ENCODE measurements at places on chromosomes 11 and 22.

DNA sequence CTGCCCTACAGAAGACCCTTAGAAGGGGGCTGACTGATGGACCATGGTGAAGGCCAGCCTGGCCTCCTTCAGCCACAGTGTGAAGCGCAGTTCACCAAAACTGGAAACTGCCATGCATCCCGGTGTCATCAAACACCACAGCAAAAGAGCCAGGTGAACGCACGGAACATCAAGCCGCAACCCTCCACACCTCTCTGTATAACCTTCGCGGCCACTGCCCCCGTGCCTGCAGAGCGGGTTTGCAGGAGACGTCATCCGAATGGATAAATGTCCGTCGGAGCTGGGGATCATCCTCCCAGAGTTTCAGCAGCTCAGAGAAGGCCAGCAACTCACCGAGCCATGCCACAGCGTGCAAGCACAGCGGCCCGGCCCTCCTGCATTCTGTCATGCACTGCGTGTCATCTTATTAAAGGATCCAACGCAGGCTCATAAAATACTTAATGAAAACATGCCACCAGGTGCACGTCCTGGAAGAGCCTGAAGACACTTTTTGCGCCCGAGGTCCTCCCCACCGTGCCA is 309.9 kb downstream of the BRD1 start:
- no peak for DNase-seq

DNA sequence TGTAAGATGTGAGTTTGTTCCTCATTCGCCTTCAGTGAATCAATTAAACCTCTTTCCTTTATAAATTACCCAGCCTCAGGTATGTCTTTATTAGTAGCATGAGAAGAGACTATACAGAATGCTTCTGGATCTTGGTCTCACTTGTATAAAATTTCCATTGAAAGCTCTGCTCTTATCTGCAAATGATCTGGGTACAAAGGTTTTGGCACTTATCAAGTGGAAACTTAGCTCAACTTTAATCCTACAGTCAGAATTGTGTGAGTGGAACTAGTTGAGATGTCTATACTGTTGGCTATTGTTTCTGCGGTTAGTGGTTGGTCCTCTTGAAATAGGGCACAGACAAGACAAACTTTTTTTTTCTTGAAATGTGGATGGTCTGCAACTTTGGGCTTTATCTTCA is 71.2 kb upstream of the CHORDC1 start:
- no peak for DNase-seq

GRCh38 chr22:17056058-17056457 is 28.7 kb upstream of the IL17RA start:
- DNase-seq: no peak

- no peak for DNase-seq
Measured at GRCh38 chr22:26888887-26889286, 231.5 kb downstream of the MIAT start.

GRCh38 chr22:45240104-45240809 is 437 bp downstream of the KIAA0930 start:
- DNase-seq: peak; percentile 72

- DNase-seq: no peak
Measured at GRCh38 chr11:45655012-45655283, 10.5 kb downstream of the CHST1 start.

Measured in Right ventricle myocardium inferior (tissue), 1 donor.